ENCODE measurements at places on chromosomes 4 and X.
A peak's percentile ranks its signal among the peaks of the same experiment; 100 is the strongest.

- DNase-seq, result no peak
Measured at GRCh38 chrX:137032341-137032694, 1.5 kb downstream of the GPR101 start.

DNA sequence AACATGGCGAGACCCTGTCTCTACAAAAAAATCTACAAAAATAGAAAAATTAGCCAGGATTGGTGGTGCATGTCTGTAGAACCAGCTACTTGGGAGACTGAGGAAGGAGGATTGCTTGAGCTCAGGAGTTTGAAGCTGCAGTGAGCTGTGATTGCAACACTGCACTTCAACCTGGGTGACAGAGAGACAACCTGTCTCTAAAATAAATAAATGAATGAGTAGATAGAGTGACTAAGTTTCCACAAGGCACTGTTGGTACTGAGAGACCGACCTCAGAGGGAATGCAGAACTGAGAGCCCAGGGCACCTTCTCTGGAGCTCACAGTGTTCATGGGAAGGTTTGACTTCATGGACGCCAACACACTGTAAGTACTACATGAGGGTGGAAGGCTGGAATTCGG, 26.7 kb upstream of the ARSD start:
- DNase-seq, result no peak

- no peak for DNase-seq
Measured at GRCh38 chrX:53044995-53045394, 3.6 kb upstream of the GPR173 start.

DNA sequence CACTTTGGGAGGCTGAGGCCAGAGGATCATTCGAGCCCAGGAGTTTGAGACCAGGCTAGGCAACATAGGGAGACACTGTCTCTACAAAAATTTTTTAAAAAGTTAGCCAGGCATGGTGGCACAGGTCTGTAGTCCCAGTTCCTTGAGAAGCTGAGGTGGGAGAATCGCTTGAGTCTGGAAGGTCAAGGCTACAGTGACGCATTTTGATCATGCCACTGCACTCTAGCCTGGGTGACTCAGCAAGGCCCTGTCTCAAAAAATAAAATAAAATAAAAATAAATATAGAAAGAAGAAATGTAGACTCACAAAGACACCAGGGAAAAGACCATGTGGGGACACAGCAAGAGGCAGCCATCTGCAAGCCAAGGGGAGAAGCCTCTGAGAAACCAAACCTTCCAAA, 42.3 kb upstream of the SLC7A3 start:
- DNase-seq, result no peak

- peak; percentile 32 for DNase-seq
Measured at GRCh38 chr4:8295471-8295870, 25.9 kb downstream of the HTRA3 start.

DNA sequence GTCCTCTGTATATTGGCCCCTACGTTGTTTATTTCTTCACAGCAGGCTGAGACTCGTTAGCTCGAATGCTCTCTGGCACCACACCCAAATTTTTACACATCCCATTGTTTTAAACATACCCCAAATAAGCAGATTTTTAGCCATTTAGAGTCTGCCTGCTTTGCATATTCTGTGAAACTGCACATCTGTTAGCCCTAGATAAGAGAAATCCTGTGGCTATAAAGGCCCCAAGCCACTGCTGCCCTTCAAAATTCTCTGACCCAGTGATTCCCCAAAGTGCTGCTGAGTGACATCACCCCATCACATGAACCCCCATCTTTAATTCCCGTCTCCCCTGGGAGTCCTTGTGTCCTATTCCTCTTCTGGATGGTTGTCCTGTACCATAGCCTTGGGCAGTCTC, 20.8 kb downstream of the TEX13C start:
- no peak for DNase-seq

DNA sequence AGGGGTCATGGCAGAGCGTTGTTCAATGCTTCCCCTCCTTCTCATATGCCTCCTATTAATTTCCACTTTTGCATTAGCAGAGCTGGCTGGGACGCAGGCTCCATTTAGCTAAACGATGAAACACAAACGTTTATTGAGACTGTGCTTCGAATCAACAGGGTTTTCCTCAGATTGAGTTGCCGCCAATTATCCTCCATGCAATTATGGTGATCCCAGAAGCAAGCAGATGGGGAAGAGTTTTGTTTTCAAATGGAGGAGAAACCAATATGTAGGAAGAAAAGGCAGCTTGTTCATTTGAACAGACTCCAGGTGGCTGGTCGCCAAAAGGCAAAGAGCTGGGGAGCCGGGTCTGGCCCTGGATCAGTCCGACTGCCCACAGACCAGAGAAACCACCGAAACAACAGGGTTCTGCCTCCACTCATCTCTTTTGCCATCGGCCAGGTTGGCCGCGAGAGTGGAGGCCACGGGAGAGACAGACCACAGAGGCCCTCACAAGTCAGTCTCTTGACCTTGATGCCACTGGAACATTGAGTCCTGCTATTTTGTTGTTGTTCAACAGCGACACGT, 184.8 kb downstream of the GBA3 start:
- no peak for DNase-seq

GRCh38 chrX:150036641-150037040, 98.3 kb upstream of the EOLA2 start:
- no peak for DNase-seq

DNA sequence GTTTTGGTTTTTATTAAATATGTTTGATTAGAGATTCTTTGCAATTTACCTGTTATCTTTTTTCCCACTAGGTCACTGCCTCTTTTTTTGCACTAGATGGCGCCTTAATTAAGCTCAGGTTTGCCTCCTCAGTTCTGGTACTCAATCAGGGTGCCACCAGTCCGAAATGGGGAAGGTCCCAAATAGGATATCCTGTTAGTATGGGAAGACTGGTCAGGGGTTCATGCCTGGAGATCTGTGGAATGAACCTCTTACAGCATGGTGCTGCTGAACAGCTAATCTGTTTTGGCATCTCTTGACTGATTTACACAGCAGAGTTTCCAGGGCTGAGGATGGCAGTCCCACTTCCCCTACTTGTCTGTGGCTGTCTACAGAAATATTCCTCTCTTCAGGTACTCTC, 24.2 kb upstream of the VSIG1 start:
- DNase-seq, result no peak

DNA sequence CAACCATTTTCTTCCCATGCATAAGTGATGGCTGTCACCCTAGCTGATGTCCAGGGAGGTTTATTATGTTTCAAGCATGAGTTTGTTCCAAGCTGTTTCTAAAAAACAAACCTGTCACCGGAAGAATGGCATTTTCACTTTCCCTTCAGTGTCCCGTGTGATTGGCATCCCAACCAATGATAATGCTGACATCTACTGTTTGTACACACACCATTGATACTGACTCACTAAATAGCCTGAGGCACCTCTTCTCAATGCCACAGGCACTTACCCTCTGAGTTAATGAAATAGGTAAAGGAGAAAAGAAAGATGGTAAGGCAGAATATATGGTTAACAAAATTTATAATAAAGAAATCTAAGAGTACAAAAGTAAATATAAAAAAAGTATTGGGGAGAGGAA, 23.1 kb upstream of the VCX2 start:
- no peak for DNase-seq

DNA sequence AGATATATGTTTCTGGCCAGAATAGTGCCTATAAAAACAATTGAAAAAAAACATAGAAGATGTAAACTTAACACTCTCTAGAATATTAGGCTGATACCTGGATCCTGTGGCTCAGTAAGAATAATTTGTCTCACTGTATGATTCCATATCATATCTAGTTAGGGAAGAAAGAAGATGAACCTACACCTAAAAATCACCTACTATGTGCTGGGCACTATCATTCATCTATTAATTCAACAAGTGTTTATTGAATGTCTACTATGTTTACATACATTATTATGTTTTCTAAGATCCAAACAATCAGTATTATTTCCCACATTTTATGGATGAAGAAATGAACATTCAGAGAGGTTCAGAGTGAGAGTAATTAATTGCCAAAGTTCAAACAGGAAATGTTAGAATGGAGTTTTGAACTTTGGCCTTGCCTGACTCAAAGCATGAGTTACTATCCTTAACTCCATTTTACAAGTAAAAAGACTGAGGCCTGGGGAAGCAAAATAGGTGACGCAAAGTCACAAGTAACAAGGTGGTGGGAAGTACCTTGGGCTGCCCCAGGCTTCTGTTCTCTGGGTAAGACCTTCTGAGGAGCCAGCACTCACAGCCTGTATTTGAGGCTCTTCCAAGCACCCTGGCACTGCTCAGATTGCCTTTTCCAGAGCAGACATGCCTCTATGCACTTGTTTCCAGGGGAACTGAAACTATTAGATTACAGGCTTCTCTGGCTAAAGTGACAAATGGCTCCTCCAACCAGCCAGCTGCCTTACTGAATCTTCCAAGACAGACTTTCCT, 111.1 kb upstream of the ACSL4 start:
- no peak for DNase-seq

DNA sequence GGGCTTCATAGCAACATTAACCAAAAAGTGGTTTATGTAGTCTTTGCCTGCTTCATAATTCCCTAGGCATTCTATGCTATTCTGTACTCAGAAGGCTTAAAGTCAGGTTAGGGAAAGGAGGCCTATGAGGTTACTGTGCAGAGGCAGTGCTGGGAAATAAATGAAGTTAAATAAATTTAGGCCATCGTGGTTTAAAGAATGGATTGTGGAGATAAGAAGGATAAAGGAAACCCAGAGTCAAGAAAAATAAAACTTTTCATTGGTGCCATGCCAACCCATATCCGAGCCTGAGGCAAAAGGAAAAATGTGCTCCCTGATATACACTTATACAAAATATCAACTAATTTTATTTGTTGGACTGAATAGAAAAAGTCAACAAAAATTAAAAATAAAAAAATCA, 70.2 kb downstream of the AR start:
- no peak for DNase-seq

GRCh38 chr4:183830438-183830985, 74.6 kb upstream of the STOX2 start:
- no peak for DNase-seq

DNA sequence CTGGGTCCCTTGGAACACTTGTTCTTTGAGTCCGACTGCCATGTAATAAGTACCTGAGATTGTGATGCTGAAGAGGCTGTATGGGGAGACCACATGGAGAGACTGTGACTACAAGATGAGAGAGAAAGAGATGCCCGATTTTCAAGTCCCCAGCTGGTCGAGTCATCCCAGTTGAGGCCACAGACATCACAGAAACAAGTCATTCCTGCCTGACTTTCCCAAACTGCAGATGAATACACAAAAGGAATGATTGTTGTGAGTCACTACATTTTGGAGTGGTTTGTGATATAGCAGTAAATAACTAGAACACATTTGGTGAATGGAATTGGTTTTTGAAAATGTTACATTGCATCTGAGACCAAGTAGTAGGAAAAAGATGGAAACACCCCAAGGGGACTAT, 9.0 kb upstream of the YIPF7 start:
- no peak for DNase-seq

- DNase-seq, result no peak
Measured at GRCh38 chr4:86840858-86841257, 8.3 kb downstream of the SLC10A6 start.

GRCh38 chr4:122643257-122643656, 22.4 kb upstream of the IL21 start:
- DNase-seq, result no peak

- no peak for DNase-seq
Measured at GRCh38 chrX:85017721-85018120, 14.0 kb downstream of the APOOL start.

GRCh38 chrX:97639526-97639925, 755.8 kb downstream of the RPA4 start:
- DNase-seq, result no peak

- no peak for DNase-seq
Measured at GRCh38 chr4:89434364-89434988, 126.9 kb upstream of the GPRIN3 start.

DNA sequence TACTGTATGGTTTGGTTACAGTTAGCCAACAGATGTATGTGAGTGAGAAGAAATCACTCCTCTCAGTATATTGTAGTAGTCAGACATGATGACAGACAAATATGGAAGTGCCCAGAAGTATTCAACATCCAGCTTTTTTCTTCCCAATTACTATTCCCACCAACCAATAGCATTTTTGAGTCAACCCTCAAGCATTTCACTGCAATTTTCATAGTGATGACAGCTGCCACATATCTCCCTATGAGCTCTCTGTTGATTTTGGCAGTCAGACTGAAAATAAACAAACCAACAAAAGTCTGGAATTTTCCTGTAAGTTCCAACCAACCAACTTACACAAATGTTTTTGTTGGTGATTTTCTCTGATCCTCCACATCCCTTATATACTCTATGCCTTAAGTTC, 8.2 kb upstream of the TRAM1L1 start:
- DNase-seq, result no peak

DNA sequence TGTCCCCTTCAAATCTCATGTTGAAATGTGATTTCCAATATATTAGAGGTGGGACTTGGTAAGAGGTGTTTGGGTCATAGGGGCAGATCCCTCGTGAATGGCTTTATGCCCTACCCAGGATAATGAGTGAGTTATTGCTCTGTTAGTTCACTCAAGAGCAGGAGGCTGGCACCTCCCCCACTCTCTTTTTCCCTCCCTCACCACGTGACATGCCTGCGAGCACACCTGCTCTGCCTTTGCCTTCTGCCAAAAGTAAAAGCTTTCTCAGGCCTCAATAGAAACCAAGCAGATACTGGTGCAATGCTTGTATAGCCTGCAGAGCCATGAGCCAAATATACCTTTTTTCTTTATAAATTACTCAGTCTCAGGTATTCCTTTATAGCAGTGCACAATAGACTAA, 286.3 kb upstream of the UGT8 start:
- DNase-seq, result no peak

DNA sequence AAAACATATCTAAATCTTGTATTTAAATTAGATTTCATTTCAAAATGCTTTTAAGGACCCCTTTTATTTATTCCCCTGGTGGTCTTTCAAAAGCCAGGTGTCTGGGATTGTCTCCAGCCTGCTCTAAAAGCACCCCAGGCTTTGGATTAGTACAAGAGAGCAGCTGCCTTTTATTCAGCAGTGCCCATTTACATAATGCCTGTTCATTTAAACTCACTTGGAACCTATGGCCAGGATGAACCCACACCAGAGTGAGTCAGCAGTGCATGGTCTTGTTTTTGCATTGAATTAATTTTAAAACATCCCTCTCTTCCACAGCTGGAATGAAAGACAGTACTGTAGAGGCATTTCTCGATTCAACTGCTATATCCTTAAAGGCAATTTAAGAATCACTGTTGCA, 64.1 kb upstream of the TENM3 start:
- DNase-seq, result no peak

- no peak for DNase-seq
Measured at GRCh38 chr4:106986486-106986885, 49.6 kb downstream of the DKK2 start.

GRCh38 chr4:141853091-141853764, 216.8 kb downstream of the IL15 start:
- no peak for DNase-seq
